ENCODE measurements at places on chromosomes 12 and 14. TPM values are rescaled to one million over a fixed set of nuclear protein-coding genes. Genes with fewer than 3 reads are reported as not detected.

- no peak for DNase-seq
Measured at GRCh38 chr12:123989168-123989567, 16.2 kb downstream of the ZNF664 start.

DNA sequence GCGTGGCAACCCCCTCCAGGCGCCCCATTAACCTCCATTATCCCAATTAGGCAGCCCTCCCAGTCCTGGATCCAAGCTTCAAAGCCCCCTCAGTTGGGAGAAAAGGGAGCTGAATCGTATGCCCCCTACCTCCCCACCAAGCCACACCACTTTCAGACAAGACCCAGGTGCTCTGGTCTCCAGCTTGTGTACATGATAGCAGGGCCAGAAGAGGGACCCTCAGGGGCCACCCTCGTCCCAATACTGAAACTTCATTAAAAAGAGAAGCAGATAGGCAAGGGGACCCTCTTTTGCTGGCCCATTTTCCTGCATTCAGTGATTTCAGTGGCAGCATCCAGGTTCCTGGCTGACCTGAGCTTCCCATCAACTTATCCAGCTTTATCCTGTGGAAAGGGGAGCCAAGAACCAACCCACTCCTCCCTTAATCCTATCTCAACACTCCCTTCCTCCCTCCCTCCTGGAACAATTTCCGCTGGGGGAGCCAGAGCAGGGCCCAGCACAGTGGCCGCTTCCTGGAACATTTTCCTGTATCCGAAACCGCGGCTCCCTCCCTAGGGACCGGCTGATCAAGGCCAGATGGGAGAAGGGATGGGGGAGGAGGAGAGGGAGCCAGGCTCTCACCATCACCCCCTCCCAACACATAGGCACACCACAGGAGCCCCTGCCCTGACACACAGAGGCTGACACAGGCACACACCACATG, 9.5 kb upstream of the SP7 start:
- DNase-seq = no peak

GRCh38 chr12:119809023-119809422, 68.1 kb downstream of the CIT start:
- DNase-seq = no peak

DNA sequence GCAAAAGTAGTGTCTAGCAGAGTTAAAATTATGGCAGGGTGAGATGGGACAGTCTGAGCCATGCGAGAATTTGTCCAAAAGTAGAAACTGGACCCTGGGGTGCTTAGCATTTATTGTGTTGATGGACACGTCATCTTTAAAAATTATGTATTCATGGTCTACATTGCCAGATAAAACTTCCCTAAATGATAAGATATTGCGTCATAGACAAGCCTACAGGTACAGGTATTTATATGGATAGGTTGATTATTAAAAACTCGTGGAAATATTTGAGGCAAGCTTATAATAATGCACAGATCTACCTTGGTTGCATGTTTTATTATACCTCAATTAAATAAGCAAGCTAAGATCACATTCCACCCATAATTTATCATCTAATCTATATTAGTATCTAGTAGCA, 196.0 kb upstream of the PDZRN4 start:
- no peak for DNase-seq

DNA sequence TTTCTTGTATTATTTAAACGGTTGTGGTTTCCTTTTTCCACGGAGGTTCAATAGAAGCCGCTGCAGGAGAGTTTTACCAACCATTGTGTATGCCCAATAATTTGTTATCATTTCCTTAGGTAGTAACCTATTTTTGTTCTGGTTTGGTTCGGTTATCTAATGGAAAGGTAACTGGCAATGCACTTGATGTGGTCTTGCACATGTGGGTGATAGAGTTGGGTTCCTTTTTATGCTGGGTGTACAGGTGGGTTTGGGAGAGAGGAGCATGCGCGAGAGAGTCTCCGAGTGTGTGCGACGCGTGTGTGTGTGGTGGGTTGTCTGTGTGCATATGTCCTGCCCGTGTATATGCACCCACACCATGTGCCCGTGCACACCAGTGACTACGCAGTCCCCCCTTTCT, 102.7 kb upstream of the FKBP4 start:
- DNase-seq = peak; percentile 42

- DNase-seq = no peak
Measured at GRCh38 chr14:39641224-39641623, 209.0 kb upstream of the FBXO33 start.

- DNase-seq = no peak
Measured at GRCh38 chr14:85546390-85546789, 16.4 kb downstream of the FLRT2 start.

DNA sequence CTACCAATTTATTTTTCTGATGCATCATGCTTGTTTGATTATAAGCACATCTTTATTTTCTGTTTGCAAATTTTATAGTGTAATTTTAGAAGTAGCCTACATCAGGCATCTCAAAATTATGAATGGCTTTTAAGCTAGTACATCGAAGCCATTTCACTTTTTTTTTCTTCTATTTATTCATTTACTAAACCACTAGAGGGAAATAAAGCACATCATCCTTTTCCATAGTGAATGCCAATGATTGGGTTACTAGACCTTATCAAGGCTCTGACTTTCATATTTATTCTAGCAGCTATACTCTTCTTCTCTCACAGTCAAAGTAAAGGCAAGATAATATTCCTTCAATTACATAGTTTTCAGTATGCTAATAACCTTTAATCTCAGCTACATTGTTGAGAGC, 736.4 kb upstream of the LRFN5 start:
- DNase-seq = no peak

GRCh38 chr14:23335623-23336022, 14.4 kb downstream of the PABPN1 start:
- DNase-seq = no peak

GRCh38 chr14:61065656-61066055, 84.6 kb downstream of the SLC38A6 start:
- DNase-seq = no peak

DNA sequence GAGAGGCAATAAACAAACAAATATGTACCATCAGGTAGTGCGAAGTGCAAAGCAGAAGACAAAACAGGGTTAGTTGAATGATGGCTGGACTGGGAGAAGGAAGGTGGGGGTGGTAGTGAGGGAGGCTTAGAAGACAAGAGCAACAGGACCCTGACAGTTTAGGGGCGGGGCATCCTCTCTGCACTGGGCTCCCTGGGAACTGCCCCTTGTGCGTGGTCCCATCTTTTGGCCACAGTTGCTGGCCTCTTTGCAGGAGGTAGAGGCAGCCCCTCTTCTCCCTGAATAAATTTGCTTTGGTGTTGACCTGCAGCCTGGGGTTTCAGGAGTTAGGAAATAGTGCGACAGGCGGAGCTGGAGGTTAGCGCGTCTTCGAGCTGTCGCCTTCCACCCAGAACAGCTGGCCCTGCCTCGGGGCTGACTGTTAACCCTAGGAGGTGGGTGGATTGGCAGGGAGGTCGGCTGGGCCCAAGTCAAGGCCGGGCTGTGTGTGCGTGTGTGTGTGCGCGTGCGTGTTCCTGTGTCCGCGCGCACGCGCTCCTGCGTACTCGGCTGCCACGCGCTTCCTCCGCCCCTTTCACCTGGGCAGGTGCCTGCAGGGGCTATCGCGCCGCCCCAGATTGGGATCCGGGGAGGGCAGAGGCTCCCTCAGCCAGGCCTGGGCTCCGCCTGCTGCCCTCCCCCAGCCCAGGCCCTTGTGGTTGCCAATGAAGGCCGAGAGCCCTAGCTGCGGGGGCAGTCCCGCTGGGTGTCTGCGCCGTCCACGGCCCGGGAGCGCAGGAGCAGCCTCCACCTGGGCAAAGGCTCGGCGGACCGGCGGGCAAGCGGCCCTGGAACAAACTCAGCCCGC, 180.8 kb downstream of the ADCK1 start:
- peak; percentile 24 for DNase-seq

DNA sequence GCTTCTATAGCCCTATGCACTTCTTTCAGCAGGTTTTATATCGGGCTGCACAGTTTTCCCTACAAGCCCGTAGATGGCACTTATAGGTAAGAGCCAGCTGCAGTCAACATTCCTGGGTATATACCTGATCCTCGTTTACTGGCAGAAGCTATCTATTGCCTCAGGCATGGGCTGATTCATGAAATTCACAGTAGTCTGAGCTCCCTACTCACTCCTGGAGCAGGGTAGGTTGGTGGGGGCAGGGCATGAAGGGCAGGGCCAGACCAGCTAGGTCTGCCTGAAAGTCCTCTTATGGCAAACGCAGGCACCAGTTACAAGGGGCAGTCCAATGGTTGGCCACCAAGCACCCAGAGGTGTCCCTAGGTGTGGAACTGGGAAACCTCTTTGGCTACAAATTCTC, 345.8 kb downstream of the RPS29 start:
- DNase-seq = no peak

DNA sequence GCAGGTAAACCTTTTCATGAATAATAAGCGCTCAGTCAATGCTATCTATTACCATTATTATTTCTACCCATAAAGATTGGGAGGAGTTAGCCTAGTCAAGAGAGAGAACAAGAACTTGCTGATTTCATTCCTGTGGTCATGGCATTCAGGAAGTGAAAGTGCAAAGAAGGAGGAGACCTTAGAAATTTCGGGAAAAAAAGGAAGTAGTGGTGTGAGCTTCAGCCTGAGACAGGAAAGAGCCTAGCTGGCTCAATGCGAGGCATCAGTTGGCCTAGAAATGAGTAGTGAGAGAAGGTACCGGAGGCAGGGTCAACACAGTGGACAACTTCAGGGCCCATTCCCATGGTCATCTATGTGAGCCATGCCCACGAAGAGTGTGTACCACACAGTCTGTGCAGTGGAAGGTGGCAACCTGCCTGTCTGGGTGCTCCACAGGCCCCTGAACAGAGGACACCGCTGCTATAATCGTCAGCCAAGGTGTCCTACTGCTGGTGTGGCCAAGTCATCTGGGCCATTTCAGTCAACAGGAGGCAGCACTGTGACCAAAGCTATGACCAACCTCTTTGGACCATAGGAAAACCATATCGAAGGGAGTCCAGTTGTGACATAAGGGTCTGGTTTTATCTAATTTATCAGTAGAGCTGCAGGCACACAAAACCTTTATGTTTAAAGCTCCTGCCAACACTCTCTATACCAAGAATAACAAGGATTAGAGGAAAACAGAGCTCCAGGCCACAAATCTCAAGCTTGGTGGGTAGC, 16.2 kb upstream of the STON2 start:
- DNase-seq = no peak

DNA sequence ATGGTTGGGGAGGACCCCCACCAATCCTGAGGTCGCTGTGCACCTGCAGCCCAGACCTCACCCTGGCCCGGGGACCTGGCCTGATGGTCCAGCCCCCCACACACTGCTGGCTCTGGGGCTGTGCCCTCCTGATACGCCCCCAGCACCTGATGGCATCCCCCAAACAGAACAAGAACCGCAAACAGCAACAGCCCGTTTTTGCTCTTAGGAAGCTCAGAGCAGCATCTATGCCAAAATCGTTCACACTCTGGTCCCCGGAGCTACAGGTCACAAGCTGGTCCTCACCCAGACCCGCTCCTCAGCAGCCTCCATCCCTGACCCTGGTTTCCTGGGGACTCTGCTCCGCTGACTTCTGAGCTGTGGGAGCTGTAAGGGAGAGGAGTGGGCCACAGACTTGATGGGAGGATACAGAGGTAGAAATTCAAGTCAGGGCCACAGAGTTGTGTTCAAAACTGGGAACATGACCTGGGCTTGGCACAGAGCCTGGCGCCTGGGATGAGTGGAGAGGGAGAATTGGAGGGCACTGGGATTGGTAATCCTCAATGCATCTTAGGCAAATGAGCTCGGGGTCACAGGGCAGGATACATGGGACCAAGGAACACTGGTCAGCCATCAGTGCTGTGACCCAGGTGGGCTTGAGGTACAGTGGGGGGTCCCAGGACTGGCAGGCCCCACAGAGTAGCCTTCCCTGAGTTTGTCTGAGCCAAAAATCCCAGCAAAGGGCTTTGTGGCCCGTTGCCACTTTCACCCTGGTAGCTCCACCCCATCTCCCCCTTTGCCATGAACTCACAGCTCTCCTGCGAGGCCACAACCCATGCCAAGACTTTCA, 170.9 kb upstream of the RTL1 start:
- DNase-seq = no peak

GRCh38 chr14:62532181-62532580, 513.1 kb downstream of the KCNH5 start:
- DNase-seq = no peak

DNA sequence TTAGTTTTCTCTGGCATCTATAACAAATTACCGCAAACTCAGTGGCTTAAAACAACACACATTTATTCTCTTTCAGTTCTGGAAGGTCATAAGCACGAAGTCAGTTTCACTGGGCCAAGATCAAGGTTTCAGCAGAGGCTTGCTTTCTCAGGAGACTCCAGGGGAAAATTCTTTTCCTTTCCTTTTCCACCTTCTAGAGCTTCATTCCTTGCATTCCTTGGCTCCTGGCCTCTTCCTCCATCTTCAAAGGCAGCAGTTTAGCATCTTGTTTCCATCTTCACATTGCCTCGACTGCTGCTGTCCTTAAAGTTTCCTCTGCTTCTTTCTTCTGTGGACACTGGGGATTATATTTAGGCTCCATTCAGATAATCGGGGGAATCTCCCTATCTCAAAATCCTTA, 106.1 kb downstream of the PDE3A start:
- no peak for DNase-seq

DNA sequence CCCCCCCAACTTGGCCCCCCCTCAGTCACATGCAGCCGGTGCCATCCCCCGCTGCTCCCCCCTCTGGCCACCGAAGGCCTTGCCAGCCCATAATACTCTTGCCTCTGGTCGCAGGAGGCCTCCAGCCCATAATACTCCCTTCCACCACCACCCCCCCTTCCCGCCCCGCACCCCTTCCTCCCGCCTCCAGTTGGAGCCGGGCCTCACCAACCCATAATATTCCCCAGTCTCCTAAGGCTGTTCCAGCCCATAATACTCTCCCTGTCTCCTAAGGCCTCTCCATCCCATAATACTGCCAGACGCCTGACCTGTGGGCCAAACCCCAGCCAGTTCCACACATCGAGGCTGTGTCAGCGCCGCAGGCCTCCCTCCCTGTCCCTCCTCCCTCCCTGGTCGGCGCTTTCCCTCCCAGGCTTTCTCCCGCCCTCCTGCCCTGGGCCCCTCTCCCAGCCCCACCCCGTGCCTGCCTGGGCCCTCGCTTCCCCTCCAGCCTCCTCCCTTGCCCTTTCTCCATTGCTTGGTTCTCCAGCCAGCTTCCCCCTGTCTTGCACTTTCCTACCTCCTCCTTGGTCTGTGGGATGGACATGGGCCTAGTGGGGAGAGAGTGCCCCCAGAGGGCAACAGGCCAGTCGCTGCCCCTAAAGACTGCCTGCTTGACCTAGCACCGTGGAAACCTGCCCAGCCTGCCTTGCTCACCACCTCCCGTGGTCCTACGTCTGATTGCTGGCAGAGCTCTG, 6.8 kb upstream of the CHD4 start:
- DNase-seq = peak; percentile 51

DNA sequence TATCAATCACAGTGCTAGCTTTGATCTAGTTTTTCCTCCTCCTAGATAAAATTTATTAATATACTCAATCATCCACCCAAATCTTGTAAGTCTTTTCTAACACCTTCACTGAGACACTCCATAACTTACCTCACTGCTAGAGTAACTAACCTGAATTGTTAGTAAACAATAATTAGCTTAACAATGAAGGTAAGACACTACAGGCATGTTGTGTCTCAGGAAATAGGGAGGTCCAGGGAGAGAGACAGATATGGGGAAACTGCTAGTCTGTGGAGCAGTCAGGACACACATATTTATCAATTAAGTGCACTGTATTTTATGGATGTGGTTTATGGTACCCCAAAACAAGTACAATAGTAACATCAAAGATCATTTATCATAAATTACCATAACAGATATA, 94.2 kb upstream of the SSTR1 start:
- no peak for DNase-seq

Gene SPTB
- total RNA-seq = 0.60 TPM

Gene FOXG1
- total RNA-seq = not detected

Gene LHX5
- not detected for total RNA-seq

Gene CCDC175
- total RNA-seq = not detected

Measured in activated CD4-positive, alpha-beta T cell treated with anti-CD3 and anti-CD28 coated beads for 36 hours (primary cell).